ENCODE measurements at places on chromosomes 2 and 18.

- no peak for DNase-seq
Measured at GRCh38 chr2:191637182-191638078, 40.5 kb upstream of the NABP1 start.

DNA sequence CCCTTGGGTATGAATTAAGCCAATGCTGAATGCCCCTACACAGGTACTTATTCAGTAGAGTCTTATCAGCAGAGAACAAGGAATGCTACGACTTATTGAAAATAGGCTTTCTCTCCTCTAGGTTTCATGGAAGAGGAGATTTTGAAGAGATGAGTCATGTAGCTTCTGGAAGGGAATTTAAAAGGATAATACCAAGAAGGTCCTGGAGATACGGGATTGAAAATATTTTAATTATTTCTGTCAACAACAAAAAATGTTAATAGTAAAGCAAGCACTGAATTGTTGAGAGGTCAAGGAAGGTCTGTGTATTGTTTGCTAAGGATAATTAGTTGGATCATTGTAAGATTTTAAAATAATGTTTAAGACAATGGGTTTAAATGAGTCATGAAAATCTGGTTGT is 293.0 kb upstream of the SPHKAP start:
- no peak for DNase-seq

DNA sequence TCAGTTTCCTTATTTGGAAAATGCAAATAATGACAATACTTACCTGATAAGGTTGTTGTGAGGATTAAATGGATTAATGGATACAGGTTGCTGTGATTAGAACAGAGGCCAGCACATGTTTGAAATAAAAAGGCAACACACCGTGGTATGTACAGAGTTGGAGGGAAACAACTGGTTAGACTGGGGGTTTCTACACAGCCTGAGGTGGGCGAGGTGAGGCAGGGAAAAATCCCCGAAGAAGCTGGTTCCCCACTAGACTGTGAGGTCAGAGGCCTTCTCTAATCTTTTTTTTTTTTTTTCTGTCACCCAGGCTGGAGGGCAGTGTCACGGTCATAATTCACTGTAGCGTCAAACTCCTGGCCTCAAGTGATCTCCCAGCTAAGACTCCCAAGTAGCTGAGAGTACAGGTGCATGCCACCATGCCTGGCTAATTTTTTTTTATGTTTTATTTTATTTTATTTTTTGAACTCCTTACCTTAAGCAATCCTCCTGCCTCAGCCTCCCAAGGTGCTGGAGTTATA is 1.2 kb upstream of the E2F6 start:
- DNase-seq: no peak

GRCh38 chr2:178413472-178414265 is 37.3 kb downstream of the PRKRA start:
- peak; percentile 89 for DNase-seq

- DNase-seq: no peak
Measured at GRCh38 chr2:151027151-151027550, 234.5 kb downstream of the RBM43 start.

GRCh38 chr2:99317161-99317872 is 16.3 kb upstream of the LYG1 start:
- no peak for DNase-seq

DNA sequence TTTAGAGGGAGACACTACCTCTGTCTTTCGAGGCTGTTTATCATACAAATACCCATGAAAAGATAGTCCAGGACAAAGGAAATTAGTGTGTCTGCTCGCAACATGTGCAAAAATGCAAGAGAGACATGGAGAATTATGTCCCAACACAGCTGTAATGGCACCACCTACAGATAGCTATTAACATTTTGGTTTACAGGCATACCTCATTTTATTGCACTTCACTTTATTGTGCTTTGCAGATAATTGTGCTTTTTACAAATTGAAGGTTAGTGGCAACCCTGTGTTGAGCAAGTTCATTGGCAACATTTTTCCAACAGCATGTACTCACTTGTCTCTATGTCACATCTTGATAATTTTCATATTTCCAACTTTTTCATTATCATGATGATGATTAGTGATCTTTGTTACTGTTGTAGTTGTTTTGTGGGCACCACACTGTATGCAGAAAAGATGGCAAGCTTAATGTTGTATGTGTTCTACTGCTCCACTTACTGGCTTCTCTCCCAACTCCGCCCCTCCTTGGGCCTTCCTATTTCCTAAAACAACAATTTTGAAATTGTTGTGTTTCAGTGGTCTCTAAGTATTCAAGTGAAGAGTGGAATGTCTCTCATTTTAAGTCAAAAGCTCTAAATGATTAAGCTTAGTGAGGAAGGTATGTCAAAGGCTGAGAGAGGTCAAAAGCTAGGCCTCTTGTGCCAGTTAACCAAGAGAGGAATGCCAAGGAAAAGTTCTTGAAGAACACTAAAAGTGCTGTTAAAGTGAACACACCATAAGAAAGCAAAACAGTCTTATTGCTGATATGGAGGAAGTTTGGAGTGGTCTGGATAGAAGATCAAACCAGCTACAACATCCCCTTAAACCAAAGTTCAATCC is 52.0 kb downstream of the ANKRD12 start:
- DNase-seq: no peak

GRCh38 chr2:55802067-55802466 is 108.4 kb upstream of the PNPT1 start:
- no peak for DNase-seq

- DNase-seq: no peak
Measured at GRCh38 chr18:24602201-24602600, 141.8 kb downstream of the HRH4 start.

- no peak for DNase-seq
Measured at GRCh38 chr2:268323-268722, 3.6 kb downstream of the ACP1 start.

DNA sequence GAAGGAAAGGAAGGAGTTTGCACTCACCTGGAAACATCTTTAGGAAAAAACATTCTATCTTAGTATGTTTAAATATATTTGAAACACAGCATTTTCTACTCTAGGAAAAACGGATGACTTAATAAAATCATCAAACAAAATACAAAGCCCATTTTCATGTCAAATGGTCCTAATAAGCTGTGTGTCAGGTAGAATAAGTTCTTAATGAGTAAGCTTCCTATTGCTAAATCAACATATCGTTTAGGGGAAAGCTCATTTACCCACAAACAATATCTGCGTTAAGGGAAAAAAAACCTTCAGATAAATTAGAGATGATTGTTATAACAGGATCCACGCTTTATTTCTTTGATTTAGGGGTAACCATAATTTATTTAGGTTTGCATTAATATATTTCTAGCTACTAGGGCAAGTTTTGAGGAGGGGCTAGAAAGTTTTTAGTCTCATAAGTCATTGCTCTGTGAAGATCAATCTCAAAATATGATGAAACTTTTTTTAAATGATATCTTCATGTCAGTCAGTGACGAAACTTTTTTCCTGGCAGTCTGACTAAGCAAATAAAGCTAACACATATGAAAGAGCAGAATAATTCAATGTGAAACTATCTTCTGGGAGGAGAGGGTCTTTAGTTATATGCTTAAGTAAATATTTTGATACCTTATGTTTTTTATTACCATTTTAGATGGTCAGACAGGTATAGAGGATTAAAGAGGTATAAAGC is 147.1 kb downstream of the WDSUB1 start:
- DNase-seq: no peak

DNA sequence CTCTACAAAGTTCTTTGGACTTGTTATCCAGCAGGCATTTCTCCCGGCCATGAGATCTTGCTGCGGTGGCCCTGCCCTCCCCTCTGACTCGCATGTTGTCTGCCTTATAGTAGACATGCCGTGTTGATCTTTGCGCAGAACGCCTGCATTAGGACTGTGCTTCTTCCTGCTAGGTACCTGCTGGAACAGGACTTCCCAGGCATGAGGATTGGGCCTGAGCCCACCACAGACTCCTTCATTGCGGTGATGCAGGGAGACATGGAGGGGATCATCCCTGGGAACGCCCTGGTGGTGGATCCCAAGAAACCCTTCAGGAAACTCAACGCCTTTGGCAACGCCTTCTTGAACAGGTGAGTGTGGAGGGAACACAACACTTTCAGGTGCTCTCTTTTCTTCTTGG is 10.1 kb downstream of the EHD3 start:
- DNase-seq: no peak

GRCh38 chr2:231795525-231796327 is 9.5 kb downstream of the COPS7B start:
- DNase-seq: no peak

DNA sequence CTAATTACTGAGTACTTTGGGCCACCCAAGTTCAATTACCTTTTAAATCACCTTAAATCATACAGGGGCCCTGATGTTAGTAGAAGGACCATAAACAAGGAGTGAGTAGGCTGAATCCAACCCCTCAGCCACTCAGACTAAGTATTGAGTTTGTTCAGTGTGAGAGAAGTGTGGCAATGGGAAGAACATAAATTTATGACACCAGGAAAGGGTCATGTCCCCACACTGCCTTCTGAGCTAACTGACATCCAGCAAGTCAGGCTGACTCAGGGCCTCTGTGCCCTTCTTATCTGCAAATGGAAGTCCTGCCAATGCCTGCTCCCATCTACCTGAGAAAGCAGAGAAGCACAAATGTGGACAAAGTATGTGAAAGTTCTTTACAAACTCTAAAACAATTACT is 12.9 kb downstream of the PLEKHM3 start:
- no peak for DNase-seq

- DNase-seq: no peak
Measured at GRCh38 chr18:12027046-12027445, 45.7 kb downstream of the IMPA2 start.

DNA sequence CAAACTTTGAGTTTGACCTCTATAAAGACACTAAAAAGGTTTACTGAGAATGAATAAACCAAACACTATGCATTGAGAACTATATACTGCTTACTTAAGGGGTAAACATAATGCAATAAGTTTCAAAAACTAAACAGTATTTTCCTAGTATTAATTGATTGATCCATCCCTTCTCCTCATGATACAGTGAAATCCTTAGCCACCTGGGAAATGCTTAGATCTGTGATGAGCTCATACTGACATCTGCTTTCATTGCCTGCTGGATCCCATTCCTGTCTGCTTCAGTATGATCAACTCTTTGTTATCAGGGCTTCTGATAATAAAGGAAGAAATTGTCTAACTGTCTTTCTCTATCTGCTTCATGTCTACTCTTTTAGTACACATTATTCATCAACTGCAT is 74.9 kb upstream of the UBE2E3 start:
- DNase-seq: no peak

GRCh38 chr18:79064228-79064627 is 5.0 kb upstream of the ATP9B start:
- no peak for DNase-seq

GRCh38 chr2:15730545-15731212 is 139.0 kb downstream of the DDX1 start:
- no peak for DNase-seq

GRCh38 chr2:38835990-38836389 is 39.7 kb downstream of the DHX57 start:
- DNase-seq: no peak

DNA sequence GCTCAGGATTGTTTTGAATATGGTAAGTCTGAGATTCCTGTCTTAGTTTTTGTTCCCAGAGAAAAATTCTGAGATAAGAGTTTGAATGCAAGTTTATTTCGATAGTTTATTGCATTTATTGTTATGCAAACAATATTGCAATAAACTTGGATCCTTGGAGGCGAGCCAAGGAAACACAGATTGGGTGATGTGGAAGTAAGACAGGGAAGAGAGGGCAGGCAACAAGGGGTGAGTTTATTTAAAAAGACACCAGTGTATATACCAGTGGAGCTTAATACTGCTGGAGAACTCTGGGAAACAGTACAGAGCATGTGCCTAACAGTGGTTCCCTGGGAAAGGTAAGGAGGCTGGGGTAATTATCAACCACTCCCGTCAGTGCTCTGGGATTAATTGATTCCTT is 87.5 kb upstream of the NEDD4L start:
- no peak for DNase-seq

DNA sequence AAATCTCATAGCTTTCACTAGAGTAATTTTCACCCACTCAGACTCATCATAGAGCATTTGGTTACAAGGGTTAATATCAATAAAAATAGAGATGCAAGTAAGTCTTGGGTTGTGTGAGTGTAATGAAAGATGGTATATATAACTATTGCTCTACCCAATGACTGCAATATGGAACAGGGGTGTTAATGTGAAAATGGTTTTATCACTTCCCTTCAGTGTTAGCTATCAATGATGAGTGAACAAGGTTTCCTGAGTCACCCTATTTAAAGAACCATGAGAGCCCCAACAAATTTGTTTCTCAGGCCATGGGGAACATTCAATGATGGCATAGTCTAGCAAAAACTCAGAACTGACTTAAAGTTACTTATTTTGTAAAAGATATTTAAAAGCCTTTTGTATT is 1133.6 kb upstream of the ZEB2 start:
- no peak for DNase-seq

- no peak for DNase-seq
Measured at GRCh38 chr2:130289780-130290179, 52.9 kb upstream of the IMP4 start.

- no peak for DNase-seq
Measured at GRCh38 chr18:62486290-62486964, 36.4 kb upstream of the ZCCHC2 start.

- no peak for DNase-seq
Measured at GRCh38 chr2:199452260-199452990, 5.3 kb downstream of the SATB2 start.

GRCh38 chr2:72719416-72719815 is 106.4 kb downstream of the EXOC6B start:
- no peak for DNase-seq

GRCh38 chr2:3414133-3414860 is 34.8 kb downstream of the TRAPPC12 start:
- DNase-seq: no peak

DNA sequence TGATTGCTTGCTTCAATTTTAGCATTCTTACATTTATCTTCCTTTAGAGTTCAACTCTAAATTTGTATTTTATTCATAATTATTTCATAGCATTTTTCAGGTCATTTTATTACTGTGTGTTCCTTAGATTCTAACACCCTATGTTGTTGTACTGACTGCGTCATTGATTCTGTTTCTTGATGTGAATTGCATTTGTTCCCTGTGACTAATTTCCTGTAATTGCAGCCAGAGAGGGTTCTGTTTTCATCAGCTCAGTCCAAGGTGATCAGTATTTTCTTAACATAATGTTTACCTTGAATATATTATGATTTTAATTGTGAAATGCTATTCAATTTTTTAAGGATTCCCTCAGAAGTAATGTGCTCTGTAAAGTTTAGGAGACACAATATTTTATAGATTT is 970.2 kb upstream of the PIK3C3 start:
- DNase-seq: no peak

DNA sequence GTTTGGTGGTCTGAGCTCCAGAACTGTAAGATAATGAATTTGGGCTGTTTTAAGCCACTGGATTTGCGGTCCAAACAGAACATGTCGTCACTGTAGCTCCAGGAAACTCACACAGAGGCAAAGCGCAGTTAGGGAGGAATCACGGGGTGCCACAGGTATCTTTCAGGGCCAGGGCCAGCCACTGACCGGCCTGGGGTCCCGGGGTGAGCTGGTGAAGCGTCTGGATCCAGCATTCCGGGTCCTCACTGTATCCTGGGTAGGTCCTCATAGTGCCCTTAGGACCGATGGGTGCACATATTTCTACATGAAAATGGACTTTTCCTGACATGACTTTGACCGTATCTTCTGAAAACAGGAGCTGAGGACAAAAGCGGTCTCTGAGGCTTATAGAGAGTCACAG is 196.0 kb upstream of the HDAC4 start:
- no peak for DNase-seq

GRCh38 chr18:23536204-23536603 is 32.9 kb downstream of the RMC1 start:
- no peak for DNase-seq

Measured in KG1 (cell line).